ENCODE measurements at places on chromosomes 12 and 14.
A peak's percentile ranks its signal among the peaks of the same experiment; 100 is the strongest.

DNA sequence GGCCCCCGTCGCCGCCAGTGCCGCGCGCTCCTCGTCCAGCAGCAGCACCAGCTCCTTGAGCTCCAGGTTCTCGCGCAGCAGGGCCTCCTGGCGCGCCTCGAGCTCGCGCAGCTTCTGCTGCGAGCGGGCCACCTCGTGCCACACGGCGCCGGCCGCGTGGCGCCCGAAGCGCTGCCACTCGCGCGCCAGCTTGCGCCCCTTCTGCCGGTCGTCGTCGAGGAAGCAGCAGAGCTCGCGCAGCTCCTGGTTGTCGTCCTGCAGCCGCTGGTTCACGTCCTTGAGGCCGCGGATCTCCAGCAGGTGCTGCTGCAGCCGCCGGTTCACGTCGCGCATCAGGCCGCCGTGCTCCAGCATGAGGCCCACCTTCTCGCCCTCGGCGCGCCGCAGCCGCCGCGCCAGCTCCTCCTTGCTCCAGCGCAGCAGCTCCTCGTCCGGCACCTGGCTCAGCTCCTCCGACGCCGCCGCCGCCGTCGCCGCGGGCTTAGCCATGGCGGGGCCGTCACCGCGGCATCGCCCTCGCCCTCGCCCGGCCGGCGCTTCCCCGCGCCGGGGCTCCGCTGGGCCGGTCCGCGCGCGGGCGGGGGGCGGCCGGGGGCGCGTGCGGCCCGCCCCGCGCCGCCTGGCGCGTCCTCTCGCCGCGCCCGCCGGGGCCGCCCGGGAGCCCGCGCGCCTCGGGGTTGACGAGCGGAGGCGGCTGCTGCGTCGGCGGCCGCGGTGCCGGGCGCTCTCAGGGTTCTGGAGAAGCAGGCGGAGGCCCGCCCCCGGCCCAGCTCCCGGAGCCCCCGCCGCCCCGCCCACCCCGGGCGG is at the start of gene CCDC85C:
TSS of gene CCDC85C (minus strand) at position 737 of the 807 bp plus-strand sequence. CDS start at position 489, 248 bp downstream.
- peak; percentile 20 for DNase-seq

DNA sequence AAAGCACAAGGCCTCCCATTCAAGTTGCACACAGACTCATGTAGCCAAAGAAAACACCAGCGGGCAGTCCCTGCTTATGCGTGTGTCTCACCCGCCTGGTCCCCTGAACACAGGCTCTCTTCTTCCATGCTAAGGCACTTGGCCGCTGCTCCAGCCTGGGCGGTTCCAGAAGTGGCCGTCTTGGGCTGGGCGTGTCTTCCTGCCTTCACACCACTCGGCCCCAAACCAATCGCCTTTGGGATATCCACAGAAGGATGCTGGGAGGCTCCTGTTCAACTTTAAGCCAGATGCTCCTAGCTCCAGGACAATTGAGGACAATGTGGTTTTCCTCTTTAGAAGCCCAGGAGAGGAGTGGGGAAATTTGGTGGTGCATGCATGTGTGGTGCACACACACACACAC is 2.2 kb downstream of the SCARB1 start:
- no peak for DNase-seq

DNA sequence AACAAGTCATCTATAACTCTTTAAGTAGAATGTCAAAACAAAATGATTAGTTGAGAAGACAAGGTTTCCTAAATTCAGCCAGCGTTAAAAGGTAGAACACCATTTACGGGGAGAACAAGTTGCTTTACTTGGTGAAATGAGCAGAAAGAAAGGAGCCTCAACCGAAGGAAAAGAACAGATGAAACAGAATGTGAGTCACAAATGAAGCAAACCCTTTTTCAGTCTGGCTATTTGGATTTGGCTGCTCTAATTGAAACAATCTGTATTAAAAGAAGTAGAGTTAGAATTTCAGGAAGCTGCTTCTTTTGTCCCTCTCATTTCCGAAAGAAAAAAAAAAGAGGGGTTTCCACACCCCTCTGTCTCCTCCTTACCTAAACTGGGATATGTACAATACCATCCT is 34.6 kb downstream of the CEP128 start:
- DNase-seq = no peak

DNA sequence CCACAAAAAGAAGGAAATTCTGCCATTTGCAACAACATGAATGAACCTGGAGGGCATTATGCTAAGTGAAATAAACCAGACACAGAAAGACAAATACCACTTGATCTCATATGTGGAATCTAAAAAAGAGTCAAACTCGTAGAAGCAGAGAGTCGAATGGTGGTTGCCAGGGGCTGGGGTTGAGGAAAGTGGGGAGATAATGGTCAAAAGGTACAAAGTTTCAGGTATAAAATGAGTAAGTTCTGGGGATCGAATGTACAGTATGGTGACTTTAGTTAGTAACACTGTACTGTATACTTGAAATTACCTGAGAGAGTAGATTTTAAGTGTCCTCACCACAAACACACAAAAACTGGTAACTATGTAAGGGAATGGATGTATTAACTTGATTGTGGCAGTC is 129.4 kb downstream of the PPM1H start:
- DNase-seq = no peak

- no peak for DNase-seq
These were observed 414.8 kb upstream of the LMO3 start for GRCh38 chr12:17020765-17021164.

DNA sequence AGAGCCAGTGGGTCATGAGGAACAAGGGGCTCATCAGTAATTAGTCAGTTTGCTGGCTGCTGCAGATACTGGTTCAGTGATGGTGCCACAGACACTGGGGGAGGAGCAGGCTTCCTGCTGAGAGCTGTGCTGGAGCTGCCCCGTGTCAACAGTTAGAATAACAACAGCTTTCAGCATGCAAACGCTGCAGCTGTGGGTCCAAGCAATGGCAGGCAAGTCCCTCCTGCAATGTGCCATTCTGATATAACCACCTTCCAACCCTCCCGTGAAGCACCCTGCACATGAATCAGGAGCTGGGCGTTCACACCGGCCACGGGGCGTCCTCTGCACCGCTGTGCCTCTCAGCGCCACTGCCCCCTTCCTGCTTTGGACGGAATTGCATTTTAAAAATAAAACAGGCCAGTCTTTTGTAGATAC is 258.4 kb upstream of the SFSWAP start:
- no peak for DNase-seq

GRCh38 chr12:41120211-41120610 is 67.9 kb upstream of the PDZRN4 start:
- DNase-seq = no peak

- no peak for DNase-seq
These were observed 1.6 kb downstream of the METTL3 start for GRCh38 chr14:21509432-21510143.

GRCh38 chr14:21041676-21042433 is at the start of gene RNASE7:
Gene RNASE7, plus strand, starts transcription at chr14:21042362. Its CDS starts 631 bp downstream, at chr14:21042993.
- no peak for DNase-seq

DNA sequence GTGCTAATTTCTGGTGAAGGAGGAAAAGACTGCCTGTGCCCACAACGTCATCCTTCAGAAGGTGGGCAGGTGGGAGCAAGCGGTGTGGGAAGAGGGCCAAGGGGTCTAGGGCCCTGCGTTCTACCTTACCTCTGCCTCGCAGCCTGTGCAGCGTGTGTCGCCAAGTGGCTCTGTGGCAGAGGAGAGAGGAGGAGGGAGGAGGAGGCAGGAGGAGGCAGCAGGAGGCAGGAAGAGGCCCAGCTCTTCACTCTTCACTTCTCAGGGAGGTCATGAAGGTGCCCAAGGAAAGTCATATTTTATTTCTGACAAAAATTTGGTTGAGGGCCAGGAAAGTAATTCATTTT is 177.9 kb downstream of the MYRFL start:
- no peak for DNase-seq

- no peak for DNase-seq
These were observed 70.5 kb downstream of the TBC1D30 start for GRCh38 chr12:64894827-64895475.

GRCh38 chr12:93978553-93978952 is 169.8 kb upstream of the PLXNC1 start:
- DNase-seq = no peak

- DNase-seq = no peak
These were observed 28.5 kb downstream of the TMCC3 start for GRCh38 chr12:94621662-94622359.

DNA sequence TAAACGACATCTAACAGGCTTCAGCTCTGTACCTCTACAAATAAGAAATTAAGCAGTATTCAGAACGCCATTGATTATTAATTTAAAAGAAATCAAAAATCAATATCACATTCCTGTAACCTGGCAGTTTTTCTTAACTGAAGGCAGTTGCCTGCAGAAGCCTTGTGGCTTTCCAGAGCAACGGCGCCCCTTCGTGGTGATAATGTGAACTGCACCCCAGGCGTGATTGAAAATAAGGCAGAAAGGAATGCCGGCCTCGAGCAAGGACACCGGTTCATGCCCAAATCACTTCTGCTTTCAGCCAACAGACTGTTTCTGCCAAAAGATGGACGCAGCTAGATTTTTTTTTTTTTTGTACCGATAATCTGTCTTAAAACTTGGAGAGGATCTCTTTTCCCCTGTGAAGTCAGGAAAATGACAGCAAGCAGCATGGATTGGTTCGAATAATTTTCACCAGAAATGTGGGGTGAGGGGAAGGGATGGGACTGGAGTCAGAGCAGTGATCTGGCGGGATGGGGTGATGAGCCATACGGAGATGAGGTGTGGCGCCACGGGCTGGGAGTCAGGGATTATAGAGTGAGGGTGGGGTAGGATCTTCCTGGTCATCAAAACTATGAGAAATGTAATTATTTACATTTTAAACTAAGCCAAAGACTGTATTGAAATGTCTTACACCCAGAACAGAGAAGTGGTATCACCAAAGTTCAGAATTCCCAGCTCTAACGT is 473.0 kb downstream of the DPF3 start:
- DNase-seq = peak; percentile 58

GRCh38 chr12:167959-168600 is 45.9 kb downstream of the SLC6A12 start:
- no peak for DNase-seq

GRCh38 chr14:60301685-60302084 is 52.7 kb downstream of the PPM1A start:
- DNase-seq = no peak

DNA sequence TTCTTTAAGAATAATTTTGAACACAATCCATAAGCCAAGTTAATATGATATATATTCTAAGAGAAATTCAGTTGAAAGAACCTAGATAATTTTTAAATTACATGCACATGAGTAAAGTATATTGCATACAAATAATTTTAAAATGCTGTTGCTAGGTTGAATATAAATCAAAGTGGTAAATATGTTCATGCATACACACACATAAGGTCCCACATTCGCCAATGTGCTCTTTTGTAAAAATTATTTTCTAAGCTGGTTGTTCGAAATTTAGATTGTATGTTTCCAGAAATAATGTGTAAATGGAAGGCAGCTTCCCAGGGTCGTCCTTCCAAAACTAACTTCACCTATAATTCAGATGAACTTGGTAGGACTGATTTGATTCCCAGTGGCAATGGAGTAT is 173.7 kb upstream of the CCDC196 start:
- no peak for DNase-seq

DNA sequence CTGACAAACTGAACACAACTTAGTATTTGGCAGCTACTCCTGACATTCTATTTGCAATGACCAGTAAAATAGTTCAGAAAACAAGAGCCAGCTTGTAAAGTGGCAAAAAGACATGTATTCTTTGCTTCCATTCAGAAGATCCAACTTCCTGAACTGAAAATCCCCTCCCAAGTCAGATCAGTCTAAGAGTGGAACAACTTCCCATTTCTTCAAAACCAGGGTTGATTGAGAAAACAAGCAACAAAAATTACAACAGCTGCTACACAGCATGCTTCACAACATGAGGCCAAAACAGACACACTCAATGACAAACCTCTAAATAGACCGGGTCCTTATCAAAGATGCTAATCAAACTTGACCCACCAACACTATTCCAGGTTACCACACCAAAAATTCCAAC is 40.3 kb downstream of the CIT start:
- DNase-seq = no peak

- no peak for DNase-seq
These were observed 10.1 kb downstream of the BMP4 start for GRCh38 chr14:53946404-53947093.

DNA sequence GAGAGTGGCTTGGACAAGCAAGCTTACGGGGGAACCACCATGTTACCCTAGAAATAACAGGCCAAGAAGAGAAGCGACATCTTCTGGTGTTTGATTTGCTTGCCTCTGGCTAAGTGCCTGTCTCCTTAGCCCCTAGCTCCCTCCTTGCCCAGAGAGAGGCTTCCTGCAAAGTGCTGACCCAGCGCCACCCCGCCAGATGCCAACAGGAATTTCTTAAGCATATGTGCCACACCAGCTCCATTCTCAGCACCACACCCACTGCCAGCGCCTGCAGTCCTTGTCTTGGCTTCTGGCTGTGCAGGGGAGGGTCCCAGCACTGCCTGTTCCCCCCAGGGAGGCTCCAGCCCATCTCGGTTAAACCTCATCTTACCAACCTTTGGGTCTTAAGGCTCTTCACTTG is 74.2 kb upstream of the NCOR2 start:
- DNase-seq = no peak

DNA sequence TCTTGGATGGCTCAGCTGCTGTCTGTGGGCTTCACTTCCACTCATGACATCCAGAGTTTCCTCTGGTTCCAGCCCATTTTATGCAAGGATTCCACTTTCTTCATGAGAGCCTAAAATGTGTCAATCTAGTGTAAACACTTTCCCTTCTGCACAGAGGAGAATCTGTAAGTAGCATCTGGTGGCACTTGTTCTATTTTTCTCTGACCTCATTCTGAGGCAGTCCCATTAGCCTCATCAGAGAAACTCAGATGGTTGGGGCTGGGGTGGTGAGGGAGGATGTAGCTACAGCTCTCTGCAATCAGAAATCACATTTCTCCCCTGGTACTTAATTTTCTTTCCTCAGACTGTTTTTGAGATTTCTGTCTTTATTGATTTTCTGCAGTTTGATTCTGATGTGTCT is 81.6 kb downstream of the PRMT8 start:
- DNase-seq = no peak

DNA sequence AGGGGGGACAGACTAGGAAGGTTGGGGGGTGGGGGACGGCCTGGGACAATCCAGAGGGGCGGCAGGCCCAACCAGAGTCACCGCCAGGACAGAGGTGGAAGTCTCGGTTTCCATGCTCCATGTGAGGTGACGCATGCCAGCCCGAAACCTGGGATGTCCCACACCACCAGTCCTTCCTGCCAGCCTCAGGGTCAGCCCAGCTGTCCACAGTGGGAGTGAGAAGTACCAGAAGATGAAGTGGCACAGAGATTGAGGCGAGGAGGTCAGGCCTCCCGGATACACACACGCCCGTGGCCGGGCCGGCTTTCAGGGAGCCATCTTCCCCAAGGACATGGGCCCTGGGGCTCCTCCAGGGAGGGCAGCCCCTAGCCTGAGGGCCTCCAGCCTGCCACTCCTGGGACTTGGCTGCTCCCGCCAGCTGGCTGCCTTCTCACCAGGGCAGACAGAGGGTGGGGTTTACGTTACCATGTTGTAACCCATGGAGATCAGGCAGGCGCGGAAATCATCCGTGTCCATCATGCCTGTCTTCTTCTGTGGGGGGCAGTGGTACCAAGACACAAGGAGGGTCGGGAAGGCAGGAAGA is 85.2 kb upstream of the ZFP36L1 start:
- no peak for DNase-seq
